ENCODE measurements at places on chromosomes 13 and 19.

GRCh38 chr13:59343993-59344822 is 819.5 kb downstream of the DIAPH3 start:
- DNase-seq: no peak

- DNase-seq: no peak
These were observed 9.8 kb upstream of the SIGLEC10 start for GRCh38 chr19:51427201-51427600.

- DNase-seq: no peak
These were observed 97.7 kb downstream of the ANKRD10 start for GRCh38 chr13:110817143-110817542.

- DNase-seq: no peak
These were observed 198.4 kb downstream of the DLEU7 start for GRCh38 chr13:50645092-50645491.

GRCh38 chr13:44278166-44278565 is 95.5 kb upstream of the SERP2 start:
- no peak for DNase-seq

DNA sequence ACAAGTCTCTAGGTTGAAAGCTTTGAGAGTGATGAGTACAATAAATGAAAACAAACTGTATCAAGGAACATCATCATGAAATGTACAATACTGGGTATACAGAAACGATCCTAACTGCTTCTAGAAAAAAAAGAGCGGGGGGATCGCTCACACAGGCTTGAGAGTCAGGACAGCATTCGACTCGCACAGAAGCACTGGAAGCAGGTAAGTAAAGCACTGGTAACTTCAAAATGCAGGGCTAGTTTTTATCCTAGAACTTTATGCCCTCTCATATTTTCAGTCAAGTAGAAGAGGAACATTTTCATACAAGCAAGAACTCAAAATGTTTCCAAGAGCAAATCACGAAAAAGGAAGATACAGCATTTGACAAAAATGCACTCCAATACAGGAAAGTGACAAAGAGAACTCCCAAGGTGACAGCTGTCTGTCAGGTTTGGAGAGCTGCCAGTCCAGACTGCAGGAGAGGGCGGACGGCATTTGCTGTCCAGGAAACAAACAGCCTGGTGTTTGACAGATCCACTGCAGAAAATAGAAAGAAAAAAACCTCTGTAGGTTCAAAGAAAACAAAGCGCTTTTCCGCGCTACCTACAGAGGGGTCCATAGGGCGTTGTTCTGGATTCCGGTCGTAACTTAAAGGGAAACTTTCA is 58.2 kb upstream of the XPO4 start:
- peak; percentile 42 for DNase-seq

GRCh38 chr13:45879666-45880065 is 28.1 kb upstream of the SIAH3 start:
- peak; percentile 23 for DNase-seq

- DNase-seq: no peak
These were observed 2.7 kb downstream of the TPP2 start for GRCh38 chr13:102599426-102600012.

DNA sequence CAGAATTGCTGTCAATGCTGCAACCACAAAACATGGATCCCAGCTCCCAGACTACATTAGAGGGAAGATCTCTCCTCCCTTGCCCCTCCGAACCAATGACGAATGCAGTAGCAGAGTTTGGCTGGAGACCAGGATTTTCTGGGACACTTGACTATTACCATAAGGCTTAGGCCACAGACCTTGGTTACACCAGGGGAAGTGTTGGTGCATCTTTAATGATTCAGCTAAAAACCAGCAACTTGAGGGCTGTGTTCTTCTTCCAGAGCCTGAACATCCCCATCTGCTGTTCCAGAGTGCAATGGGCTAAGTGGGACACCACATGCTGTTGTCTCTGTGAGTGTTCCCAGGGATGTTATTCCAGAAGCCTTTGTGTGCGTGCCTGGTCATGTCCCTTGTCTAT is 528.2 kb downstream of the LMO7 start:
- DNase-seq: no peak

DNA sequence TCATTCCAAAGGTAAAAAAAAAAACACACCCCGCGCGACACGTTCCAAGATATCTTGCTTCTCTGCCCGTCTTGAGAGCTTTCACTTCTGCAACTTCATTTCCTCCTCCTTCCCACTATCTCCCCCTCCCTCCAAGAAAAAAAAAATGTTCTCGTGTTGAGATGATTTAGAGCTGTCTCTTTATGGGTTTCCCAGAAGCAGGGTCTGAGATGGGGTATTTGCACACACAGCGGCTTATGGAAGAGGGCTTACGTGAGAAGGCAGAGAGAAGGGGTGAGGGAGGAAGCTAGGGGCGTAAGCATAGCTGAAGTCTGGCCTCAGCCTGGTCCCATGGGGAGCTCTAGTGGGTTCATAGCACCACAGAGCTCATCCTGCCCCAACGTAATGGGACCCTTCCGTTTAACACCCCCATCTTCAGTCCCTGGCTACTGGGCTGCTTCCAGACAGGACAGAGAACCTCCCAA is 31.3 kb upstream of the USE1 start:
- DNase-seq: no peak

GRCh38 chr19:29644210-29644609 is 21.1 kb upstream of the PLEKHF1 start:
- DNase-seq: no peak

DNA sequence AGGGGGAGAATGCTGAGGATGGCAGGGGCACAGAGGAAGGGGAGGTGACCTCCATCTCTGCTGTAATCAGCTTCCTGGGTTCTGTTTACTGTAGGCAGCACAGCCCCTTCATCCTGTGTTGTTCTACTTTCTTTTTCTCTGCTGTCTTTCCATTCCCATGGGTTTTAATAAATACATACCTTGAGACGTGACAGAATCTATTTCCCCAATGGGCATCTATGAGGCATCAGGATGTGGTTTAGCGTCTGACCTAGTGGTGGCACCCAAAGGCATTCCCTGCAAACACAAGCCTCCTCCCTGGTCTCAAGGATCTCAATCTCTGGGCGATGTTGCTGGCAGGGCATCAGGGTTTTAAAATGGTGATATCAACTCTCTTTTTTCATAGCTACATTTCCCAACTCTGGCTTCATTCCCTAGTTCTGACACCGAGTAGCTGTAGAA is 60.8 kb downstream of the ALOX5AP start:
- no peak for DNase-seq

GRCh38 chr13:111074826-111075225 is 40.3 kb upstream of the ARHGEF7 start:
- DNase-seq: no peak

DNA sequence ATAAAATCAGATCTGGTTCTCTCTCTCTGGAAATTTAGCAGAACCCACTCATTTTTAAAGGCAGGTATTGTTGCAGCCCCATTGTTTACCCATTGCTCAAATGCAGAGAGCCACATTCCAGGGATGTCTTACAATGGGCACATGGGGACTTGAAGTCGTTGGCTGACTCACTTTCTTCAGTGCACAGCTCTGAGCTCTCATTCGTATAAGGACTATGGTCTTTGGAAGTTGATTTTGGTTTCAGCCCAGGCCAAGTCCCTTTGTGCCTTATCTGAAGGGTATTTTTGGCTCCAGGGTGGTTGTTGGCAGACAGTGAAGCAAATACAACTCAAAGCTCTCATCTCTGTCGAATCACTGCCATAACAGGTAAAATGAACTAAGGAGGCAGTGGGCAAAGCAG is 47.3 kb upstream of the CLDN10 start:
- DNase-seq: no peak

- DNase-seq: no peak
These were observed 291.4 kb downstream of the IRS2 start for GRCh38 chr13:109494925-109495369.

DNA sequence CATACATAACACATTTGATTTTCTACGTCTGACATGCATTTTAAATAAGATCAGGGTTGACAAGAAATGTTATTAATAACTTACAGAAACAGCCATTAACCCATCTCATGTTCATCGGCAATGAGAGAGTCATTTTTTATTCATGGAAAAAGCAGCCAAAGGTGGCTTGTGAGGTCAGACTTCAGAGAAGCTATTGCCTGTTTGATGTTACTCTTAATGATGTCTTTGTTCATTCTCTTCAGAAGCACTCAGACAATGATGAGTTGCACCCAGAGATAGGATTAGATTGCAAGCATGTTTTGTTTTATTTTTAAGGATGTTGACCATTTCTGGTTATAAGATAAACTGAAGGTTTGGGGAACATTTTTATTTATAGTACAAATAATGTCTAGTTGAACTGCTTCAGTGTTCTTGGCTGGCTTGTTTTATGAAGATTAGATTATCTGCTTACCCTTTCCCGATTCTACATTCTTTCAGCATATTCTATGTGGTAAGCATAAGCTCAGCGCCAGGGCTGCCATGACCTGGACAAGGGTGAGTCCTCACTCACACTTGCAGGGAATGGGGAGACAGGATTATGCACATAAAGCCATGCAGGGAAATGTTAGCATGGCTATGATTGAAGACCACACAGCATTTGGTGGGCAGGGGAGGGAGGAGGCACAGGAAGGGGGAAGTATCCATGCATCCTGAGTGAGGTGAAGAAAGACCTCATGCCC is 288.1 kb downstream of the MTUS2 start:
- DNase-seq: no peak

DNA sequence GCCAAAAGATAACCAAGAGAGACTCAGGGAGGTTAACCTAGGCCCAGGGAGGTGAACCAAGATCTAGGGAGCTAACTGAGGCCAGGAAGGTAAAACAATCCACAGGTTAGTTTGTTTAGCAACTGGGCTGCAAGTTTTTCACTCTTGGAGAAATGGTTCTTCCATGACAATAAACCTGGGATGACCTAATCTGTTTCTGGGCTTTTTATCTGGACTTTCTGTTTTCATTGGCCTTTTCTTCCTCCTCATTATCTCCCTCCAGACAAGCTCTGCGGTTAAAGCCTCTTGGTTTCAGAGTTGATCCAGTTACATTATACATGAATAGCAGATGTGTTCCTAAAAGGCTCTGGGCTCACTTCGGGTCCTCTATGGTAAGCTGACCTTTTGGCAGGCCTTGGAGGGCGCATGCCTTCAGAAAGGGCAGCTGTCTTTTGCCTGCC is 44.2 kb downstream of the PCDH8 start:
- no peak for DNase-seq

- DNase-seq: no peak
These were observed 4.3 kb upstream of the DACH1 start for GRCh38 chr13:71871176-71871754.

DNA sequence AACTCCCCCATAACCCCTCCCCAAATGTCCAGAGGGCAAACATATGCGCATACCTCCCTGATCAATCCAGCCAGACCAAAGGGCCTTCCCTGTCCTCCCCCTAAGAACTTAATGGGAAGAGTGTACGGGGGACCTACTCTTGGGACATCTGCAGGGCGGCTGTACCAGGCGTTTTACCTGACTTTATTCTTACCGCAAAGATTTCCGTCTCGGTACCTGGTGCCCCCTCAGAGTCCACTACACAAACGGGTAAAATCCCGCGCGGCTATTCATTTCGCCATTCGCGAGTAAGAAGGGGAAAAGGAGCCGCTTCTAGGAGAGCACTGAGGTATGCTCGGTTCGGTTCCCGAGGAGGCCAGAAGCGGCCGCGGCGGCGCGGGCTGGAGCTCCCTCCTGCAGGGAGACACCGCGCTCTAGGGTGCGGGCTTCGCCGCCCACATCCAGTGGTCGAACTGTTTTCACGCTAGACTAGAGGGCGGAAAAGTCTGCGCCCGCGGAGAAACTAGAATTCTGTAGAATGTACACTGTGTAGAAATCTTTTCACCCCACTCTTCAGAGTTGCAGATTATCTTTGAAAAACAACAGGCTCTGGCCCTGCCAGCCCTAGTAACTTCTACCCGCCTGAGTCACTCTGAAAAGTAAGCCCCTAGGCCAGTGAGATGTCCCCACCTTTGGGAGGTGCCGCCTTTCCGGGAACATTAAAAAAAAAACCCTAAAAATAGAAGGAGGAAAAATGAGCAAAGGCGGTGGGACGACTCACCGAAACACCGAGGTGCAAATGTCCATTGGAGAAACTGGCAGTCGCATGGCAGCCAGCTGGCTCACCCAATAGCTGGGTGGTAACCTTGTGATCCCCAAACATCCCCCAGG is 3.8 kb upstream of the TSHZ3 start:
- no peak for DNase-seq

GRCh38 chr13:59710996-59711701 is 452.6 kb downstream of the DIAPH3 start:
- no peak for DNase-seq

- DNase-seq: peak; percentile 15
These were observed 13.5 kb downstream of the ERVV-2 start for GRCh38 chr19:53057904-53058580.

GRCh38 chr19:10562609-10563008 is 3.2 kb downstream of the KRI1 start:
- no peak for DNase-seq

DNA sequence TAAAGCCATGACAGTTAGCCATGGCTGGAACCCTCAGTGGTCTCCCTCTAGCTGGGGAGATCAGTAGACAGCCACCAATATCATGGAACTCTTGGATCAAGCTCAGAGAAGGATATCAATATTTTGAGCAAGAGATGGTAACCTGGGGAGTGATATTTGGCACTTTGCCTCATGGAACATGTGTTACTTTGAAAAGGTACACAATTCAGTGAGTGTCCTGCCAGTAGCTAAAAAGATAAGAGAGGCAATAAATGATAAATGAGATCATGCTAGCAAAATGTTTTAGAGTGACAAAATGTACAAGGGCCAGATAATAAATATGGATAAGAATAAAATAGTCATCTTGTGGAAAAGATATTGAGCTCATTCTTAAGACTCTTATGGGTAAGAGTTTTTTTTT is 1618.7 kb downstream of the OLFM4 start:
- DNase-seq: no peak

DNA sequence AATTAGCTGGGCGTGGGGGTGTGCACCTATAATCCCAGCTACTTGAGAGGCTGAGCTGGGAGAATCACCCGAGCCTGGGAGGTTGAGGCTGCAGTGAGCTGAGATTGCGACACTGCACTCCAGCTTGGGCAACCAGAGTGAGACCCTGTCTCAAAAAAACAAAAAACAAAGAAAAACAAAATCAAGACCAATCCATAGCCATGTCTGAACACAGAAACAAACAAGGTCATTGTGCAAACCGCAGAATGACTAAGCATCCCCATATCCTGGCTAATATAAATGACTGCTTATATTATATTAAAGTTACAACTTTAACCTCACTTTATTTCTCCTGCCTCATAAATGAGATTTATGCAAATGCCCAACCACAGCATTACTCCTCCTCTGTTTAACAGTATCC is 2.3 kb upstream of the LYPD3 start:
- DNase-seq: no peak
